ENCODE measurements at places on chromosomes 3 and 15.

- no peak for DNase-seq
These were observed 93.3 kb upstream of the CCDC54 start for GRCh38 chr3:107283948-107284347.

GRCh38 chr15:36738817-36739216, 159.4 kb downstream of the CDIN1 start:
- DNase-seq, result no peak

GRCh38 chr15:90465140-90465929, 64.4 kb upstream of the CRTC3 start:
- no peak for DNase-seq

- DNase-seq, result no peak
These were observed 841.2 kb downstream of the TUSC7 start for GRCh38 chr3:117550766-117551165.

DNA sequence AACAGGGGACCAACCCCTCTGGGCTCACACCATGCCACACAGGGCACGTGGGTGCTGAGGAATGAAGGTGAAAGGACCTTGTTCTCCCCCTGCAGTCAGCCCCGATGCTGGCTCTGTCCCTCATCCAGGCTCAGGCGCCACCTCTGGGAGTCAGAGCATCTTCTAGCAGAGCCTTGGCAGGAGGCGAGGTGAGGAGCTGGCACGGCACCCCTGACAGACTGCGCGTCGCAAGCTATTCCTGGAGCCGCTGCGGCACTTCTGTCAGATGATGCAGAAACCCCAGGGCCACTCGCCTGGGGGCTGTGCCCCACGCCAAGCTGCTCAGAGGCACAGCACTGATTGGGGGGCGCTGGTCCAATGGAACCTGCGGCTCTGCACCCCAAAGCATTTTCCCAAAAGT, 62.0 kb downstream of the MGLL start:
- no peak for DNase-seq

DNA sequence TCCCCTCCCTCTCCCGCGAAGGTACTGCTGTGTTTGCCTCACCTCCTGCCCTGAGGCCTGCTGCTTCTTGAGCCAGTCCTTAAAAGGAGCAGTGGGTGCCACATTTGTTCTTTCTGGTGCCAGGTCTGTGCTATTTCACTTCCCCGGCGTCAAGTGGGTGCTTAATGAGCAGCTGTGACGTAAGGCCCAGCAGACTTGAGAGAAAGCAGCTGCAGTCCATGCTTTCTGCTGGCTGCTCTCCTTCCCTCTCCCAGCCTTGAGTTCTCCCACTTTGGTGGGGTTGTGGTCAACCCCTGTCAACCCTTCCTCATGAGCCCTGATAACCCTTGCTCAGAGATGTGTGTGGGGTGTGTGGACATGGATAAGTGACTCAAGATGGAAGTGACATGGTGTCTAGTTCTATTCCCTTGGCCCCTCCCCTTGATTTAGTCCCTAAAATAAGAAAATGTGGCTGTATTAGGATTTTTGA, 6.9 kb downstream of the INAFM2 start:
- DNase-seq, result peak; percentile 59

GRCh38 chr15:57606816-57607215, 15.1 kb downstream of the MYZAP start:
- DNase-seq, result no peak

DNA sequence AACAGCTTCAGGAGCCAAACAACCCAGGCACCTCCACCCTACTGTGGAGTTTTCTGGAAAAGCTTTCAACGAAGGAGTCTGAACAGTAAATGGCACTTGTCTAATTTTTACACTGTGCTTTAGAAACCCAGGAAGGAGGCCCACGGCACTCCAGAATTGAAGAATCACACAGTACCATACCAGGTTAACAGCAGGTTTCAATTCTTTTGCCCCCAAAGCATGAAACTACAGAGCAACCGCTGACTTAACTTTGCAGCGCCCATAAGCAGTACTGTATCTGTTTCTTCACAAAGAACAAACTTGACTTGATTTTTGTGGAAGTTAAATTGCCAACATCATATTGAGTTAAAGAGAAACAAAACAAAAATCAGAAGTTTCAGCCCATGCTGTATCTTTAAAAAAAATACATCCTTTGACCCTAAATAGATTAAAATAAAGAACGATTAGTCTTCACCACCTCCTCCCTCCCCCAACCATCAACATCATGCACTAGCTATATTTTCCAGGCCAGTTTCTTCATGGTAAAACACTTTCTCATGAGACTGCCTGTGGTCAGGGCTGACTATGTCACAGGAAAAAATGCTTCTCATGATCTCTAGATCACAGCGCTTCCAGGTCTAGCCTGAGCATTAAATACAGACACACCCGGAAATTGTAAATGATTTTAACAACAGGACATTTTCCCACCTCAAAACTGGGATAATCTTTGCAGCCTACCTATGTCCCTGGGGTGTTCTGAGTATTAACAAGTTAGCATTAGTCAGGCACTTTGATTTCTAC, 456.3 kb downstream of the FOXP1 start:
- DNase-seq, result no peak

GRCh38 chr3:71847794-71848193, 62.8 kb upstream of the PROK2 start:
- no peak for DNase-seq

GRCh38 chr3:145696011-145696410, 465.0 kb downstream of the PLOD2 start:
- no peak for DNase-seq

All from SHP77 (cell line).